Thymus (tissue), 14 donors: ENCODE measurements at places on chromosomes 11 and 22. TPM values are rescaled to one million over a fixed set of nuclear protein-coding genes. Genes with fewer than 3 reads are reported as not detected.

The POU2AF3 gene
- polyA plus RNA-seq: 3.5 TPM

- DNase-seq: no peak
Observed at GRCh38 chr11:77424644-77425043, 49.2 kb downstream of the PAK1 start.

- DNase-seq: no peak
Observed at GRCh38 chr11:119192111-119192510, 6.8 kb downstream of the NHERF4 start.

- no peak for DNase-seq
Observed at GRCh38 chr11:93623920-93624319, 37.6 kb upstream of the CEP295 start.
